ENCODE measurements at places on chromosomes 3 and 15. TPM values are rescaled to one million over a fixed set of nuclear protein-coding genes. Genes with fewer than 3 reads are reported as not detected.

DNA sequence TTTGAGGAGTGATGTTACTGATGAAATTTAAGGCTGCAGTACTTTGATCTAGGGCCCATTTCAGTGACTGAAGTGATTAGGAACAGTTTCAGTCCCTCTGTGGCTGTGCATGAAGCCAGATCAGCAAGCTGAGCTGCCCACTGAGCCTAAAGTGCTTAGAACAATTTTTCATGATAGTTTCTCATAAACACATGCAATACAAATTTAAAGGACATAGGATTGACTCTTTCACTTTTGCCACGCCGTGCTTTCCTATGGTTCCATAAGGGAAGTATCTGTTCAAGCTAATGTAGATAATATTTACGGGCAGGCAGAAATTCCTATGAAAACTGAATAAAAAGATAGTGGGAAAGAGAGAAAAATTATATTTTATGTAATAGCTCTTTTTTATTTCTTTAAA lies 10.6 kb downstream of the ANKUB1 start:
- no peak for DNase-seq

DNA sequence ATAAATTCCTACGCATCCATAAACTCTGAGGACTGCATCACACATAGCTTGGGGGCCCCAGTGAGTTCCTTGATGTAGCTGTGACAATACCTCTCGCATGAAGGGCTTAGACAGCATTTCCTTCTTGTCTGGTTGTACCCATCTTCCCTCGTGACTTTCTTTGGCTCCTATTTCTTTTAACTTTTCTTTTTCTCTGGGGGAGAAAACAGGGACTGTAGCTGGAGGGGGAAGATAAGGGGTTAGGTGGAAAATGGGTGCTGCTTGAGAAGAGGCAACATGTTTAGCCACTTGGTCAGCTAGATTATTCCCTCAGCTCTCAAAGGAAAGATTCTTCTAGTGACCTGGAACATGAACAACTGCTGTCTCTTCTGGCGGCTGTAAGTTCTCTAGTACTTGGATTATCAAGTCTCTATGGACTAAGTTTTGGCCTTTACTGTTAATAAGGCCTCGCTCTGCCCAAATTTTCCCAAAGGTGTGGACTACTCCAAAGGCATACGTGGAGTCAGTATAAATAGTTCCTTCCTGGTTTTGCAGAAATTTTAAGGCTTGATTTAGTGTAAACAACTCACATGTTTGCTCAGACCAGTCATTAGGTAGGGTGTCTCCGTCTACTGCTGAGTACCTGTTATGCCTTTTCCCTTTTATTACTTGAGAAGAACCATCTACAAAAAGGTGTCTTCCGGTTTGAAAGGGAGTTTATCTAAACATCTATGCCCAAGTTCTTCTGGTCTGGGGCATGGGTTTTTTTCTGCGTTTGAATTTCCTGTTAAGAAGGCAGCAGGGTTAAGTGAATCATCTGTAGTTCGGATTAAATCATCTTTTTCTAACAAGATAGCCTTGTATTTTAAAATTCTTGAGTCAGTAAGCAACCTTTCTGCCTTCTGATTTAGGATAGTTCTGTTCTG lies 21.0 kb upstream of the ATG7 start:
- no peak for DNase-seq

DNA sequence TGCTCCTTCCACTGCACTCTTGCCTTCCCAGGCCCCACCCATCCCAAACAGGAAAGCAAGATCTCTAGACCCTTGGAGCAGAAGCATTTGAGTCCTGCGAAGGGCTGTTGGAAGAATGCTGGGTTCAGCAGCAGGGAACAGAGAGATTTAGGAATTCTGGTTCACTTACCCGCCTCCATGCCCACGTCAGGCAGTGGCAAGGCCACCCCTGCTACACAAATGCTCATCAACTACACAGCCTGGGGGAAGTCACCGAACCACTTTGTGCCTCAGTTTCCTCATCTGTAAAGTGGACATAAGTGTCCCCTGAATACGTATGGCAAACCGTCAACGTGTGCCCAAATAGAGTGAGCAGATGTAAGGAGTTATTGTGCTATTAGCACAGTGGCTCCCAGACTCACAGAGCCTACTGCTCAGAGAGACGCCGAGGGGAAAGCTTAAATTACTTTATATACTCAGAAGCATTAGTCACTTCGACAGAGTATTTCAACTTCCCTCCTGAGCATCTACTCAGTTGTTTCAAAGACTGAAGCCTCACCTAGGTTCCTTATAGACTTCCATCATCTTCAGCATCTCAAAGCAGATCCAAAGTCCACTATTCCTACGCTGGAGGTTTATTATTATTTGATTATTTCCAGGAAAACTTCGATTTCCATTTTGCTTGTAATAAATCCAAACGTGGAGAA lies 905 bp downstream of the HOMER2 start:
- no peak for DNase-seq

GRCh38 chr3:69420781-69421520 lies 35.1 kb upstream of the FRMD4B start:
- no peak for DNase-seq

DNA sequence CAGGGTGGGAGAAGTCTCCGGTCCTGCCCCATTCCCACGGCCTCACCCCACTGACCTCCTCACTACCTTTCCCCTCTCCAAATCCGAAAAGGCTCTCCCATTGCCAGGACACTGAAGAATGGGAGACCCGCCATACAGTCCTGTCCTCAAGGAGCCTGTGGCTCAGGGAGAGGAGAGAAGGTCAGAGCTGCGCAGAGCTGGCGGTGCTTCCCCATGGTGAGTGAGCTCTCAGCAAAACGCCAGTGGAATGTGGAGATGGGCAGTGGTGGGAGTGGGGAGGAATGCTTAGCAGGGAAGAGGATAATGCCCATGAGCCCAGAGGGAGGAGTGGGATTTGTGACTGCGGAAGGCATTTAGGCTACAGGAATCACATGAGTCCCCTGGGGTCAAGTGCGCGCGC lies 20.1 kb downstream of the FAM43A start:
- DNase-seq = no peak

DNA sequence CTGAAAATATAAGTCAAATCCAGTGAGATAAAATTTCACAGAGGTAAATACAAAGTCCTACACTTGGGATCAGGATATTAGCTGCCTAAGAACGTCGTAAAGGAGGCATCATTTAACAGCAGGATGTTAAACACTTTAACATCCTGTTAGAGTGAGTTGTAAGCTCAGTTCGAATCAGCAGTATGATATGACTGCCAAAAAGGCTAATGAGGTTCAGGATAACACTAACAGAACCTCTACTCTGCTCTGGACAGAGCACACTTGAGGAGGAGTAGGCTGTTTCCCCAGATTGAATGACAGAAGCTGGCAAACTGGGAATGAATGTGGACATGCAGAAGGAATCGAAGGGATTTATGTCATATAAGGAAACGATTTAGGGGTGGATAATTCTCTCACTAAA lies 227.1 kb upstream of the CD96 start:
- no peak for DNase-seq

DNA sequence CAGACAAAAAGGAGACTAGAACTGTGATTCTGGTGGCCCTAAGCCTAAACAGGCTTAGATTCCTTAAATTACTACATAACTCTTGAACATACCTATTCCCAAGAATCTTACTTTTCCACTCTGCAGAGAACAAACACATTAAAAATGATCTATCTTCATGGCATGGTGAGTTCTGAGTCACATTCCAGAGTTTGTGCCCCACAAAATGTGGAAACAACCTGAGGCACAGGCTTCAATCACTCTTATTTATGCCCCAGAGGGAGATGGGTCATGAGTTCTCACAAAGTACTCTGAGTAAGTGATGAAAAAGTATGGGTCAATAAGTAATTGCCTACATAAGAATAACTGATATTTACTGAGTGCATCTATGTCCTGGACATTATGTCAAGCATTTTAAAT lies 137.5 kb upstream of the SLC2A2 start:
- DNase-seq = no peak

DNA sequence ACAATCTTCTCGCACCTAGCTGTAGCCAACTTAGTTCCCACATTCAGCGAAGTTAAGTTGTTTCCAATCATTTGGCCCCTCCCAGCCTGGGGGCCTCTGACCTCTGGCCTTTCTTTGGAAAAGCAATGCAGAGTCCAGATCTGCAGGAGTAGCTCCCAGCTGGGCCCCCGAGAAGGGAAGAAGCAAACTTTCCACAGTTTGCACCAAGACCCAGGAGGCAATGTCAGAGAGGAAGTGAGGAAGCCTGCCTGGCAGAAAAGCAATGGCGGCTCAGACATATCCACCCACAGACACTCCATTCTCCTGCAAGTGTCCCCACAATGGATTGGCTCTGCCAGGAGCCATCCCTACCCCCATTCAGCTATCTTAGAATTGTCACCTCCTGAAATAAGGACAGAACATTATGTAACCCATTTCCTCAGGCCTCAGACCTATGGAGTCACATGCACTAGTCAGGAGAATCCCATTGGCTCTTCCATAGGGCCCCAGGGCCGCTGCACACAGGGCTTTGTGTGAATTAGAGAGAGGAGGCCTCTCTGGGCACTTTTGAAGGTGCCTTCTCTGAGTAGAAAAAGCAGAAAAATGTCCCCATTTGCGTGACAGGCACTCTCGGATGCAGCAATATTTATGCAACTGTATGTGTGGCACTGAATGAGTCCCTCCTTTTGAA lies 3.0 kb upstream of the BUB1B start:
- DNase-seq = no peak

GRCh38 chr3:157499342-157499963 lies 3.8 kb downstream of the VEPH1 start:
- DNase-seq = peak; percentile 82

DNA sequence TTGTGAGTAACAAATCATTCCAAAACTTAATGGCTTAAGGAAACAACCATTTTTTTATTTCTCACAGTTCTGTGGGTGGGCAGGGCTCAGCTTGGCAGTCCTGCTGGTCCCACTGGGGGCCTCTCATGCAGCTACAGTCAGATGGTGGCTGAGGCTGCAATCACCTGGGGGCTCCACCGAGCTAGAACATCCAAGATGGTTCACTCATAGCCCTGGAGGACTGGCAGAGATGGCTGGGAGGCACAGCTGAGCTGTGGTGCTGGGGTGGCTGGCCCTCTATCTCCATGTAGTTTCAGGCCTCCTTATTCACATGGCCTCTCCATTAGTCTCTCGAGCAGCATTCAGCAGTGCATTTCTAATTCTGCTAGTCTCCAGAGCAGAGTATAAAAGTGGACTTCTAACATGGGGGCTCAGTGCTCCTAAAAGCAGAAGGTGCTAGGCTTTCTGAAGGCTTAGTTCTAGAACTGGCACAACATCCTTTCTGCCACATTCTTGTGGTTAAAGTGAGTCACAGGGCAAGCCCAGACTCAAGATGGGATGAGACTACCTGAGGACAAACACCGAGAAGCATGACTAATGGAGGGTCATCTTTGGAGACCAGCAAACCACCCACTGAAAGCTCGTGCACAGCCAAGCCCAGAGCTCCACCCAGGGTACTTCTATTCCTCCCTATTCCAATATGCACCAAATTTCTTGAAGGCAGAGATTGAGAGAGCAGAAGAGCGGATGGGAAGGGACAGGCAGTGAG lies 6.3 kb downstream of the CAV3 start:
- no peak for DNase-seq

The LYSMD4 gene
- 12.8 TPM for total RNA-seq

The RBP2 gene
- 295 TPM for total RNA-seq

The TTLL13 gene
- not detected for total RNA-seq

The REC114 gene
- not detected for total RNA-seq

The USF3 gene
- total RNA-seq = 18.8 TPM

The GOLGA8O gene
- total RNA-seq = 0.73 TPM

The PLXNB1 gene
- total RNA-seq = 74.5 TPM

All from hepatocyte (in vitro differentiated cells).